Left lung (tissue), 14 donors: ENCODE measurements at places on chromosomes 2 and 18. TPM values are rescaled to one million over a fixed set of nuclear protein-coding genes. Genes with fewer than 3 reads are reported as not detected.

DNA sequence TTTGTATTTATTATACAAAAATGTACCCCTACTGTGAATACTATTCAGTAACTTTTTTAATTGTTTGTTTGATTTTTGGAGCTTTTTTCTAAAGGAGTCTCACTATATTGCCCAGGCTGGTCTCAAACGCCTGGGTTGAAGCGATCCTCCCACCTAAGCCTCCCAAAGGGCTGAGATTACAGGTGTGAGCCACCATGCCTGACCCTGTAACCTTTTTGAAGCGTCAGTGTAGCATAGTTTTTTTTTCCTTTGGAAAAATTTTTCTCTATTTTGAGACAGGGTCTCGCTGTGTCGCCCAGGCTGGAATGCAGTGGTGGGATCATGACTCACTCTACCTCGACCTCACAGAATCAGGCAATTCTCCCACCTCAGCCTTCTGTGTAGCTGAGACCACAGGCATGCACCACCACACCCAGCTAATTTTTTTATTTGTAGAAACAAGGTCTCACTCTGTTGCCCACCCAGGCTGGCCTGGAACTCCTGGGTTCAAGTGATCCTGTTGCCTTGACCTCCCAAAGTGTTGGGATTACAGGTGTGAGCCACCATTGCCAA is 2.0 kb downstream of the GMCL1 start:
- no peak overlapping the region for H3K4me3 ChIP-seq
- peaks cover 29% of the 10 kb centered on the region for H3K4me1 ChIP-seq
- DNase-seq: no peak
- H3K27me3 ChIP-seq: no peaks in the 10 kb centered on the region
- H3K36me3 ChIP-seq: no peaks in the 10 kb centered on the region

DNA sequence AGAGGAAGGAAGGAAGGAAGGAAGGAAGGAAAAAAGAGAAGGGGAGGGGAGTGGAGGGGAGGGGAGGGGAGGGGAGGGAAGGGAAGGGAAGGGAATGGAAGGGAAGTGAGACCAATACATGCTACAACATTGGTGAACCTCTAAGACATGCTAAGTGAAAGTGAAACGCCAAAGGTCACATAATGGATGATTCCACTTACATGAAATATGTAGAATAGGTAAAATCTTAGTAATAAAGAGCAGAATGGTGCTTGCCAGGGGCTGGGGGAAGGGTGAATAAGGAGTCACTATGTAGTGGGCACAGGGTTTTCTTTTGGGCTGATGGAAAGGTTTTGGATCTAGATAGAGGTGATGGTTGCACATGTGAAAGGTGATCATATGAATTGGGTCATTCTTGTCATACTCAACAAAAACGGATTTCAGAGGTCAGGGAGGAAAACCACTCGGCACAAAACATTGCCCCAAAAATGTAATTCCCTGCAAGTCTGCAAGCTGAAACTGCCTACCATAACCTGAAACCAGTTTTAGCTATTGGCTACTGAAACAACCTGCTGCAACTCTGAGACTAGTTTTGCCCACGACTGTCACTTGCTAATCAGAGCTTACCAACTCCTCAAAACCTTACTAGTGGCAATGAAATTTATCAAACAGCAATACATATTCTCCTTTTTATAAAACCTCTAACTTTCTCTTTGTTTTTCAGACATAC is 59.2 kb downstream of the CCDC141 start:
- no peak overlapping the region for H3K27ac ChIP-seq
- no peak overlapping the region for H3K4me3 ChIP-seq
- no peaks in the 10 kb centered on the region for H3K4me1 ChIP-seq
- no peaks in the 10 kb centered on the region for H3K36me3 ChIP-seq
- no peak for DNase-seq

DNA sequence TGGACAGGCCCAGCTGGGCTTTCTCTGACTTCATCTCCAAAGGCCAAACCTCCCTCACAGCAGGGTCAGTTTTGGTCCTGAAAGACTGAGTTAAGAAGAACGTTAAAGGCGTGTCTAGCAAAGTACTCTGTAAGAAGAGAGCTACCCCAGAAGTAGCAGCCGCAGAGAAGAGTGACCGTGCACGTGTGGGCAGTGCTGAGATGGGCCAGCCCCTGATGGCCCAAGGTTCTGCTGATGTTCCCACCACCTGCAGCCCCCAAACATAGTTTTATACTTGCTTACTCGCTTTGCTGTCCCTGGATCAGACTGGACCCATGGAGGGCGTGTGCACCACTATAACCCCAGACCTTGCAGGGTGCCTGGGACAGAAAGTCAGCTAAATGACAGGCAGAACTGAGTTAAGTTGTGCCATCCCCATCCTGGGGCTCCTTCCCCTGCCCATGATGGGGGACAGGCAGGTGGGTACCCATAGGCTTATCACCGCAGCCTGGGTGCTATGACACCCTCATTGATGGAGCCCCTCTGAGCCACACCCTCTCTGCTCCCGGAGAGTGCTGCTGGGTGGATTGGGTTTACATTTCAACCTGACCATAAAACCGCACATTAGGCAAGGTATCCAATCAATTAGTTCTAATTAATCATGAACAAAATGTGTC is 367.3 kb upstream of the HS6ST1 start:
- no peak for DNase-seq
- H3K36me3 ChIP-seq: no peaks in the 10 kb centered on the region
- H3K27ac ChIP-seq: no peak overlapping the region
- H3K27me3 ChIP-seq: no peaks in the 10 kb centered on the region
- peaks cover 4% of the 10 kb centered on the region for H3K4me1 ChIP-seq
- no peak overlapping the region for H3K4me3 ChIP-seq

DNA sequence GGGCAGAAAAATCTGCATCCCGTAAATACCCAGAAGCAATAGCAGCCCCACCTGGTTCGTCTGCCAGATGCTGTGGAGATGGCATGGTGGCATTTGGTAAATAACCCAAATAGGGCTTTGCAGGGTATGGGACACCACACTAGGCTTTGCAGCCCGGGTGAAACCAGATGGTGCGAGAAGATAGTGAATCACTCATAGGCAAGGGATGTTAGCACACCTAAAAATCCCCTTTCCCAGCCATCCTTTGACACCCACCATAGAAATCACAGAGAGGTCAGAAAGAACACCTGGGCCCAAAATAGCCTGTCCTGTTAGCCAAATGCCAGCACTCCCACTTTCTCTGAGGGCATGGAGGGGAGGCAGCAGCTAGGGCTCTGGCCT is 47.6 kb downstream of the BCL11A start:
- H3K27ac ChIP-seq: no peak overlapping the region
- H3K4me3 ChIP-seq: no peak overlapping the region
- no peak for DNase-seq
- H3K27me3 ChIP-seq: peaks cover 7% of the 10 kb centered on the region
- peaks cover 9% of the 10 kb centered on the region for H3K4me1 ChIP-seq

DNA sequence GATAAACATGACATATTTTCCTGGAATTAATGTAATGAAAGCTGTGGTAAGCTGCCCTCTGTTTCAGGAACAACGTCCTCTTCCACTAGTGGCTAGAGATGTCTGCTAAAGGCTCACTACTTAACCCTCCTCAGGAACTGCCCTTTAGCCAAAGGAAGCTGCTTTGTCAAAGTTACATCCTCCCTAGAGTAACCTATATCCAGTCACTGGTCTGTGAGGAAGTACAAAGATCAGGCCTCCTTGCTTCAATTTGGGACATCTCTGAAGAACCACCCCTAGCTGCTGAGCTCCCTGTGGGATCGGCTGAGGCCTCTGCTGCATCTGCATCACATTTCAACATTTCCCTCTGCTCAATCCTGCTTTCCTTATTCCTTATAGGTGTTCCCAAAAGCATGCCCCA is 107.8 kb downstream of the PRELID3A start:
- no peaks in the 10 kb centered on the region for H3K4me1 ChIP-seq
- no peak overlapping the region for H3K27ac ChIP-seq
- H3K36me3 ChIP-seq: peaks cover 15% of the 10 kb centered on the region
- H3K4me3 ChIP-seq: no peak overlapping the region
- H3K27me3 ChIP-seq: no peaks in the 10 kb centered on the region

- no peaks in the 10 kb centered on the region for H3K27me3 ChIP-seq
- no peak overlapping the region for H3K27ac ChIP-seq
- DNase-seq: no peak
- no peak overlapping the region for H3K4me3 ChIP-seq
Measured at GRCh38 chr2:15810477-15811150, 129.7 kb upstream of the MYCN start.

DNA sequence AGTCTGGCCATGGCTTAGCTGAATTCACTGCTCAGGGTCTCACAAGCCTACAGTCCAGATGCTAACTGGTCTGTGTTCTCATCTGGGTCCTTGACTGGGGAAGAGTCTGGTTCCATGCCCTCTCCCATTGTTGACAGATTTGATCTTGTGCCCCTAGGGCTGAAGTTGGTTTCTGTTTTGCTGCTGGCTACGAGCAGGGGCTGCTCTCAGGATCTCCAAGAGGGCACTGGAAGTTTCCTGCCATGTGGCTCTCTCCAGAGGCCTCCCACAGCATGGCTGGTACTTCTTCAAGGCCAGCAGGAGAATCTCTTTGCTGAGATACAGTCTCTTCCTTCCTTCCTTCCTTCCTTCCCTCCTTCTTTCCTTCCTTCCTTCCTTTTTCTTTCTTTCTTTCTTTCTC is 78.1 kb downstream of the SPP2 start:
- H3K4me1 ChIP-seq: no peaks in the 10 kb centered on the region
- DNase-seq: no peak
- H3K4me3 ChIP-seq: no peak overlapping the region
- no peaks in the 10 kb centered on the region for H3K27me3 ChIP-seq

GRCh38 chr2:241368643-241369042 is 12.6 kb downstream of the FARP2 start:
- no peaks in the 10 kb centered on the region for H3K36me3 ChIP-seq
- H3K4me1 ChIP-seq: peaks cover 4% of the 10 kb centered on the region
- H3K27me3 ChIP-seq: no peaks in the 10 kb centered on the region
- DNase-seq: no peak
- no peak overlapping the region for H3K4me3 ChIP-seq

DNA sequence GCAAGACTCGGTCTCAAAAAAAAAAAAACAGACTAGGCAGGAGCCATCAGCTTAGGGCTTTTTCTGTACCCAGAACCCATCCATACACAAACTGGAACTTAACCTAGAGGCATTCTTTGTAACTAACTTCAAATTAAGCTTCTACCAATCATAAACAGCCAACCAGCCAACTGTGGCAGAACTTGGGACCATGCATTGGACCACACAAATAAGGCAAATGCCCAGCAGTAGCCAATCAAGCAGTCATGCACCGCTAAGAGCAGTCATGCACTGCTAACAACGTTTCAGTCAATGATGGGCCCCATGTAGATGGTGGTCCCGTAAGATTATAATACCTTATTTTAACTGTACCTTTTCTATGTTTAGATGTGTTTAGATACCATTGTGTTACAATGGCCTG is 22.7 kb downstream of the TUBB6 start:
- no peak for DNase-seq
- no peaks in the 10 kb centered on the region for H3K4me1 ChIP-seq
- no peaks in the 10 kb centered on the region for H3K27me3 ChIP-seq
- no peak overlapping the region for H3K27ac ChIP-seq

DNA sequence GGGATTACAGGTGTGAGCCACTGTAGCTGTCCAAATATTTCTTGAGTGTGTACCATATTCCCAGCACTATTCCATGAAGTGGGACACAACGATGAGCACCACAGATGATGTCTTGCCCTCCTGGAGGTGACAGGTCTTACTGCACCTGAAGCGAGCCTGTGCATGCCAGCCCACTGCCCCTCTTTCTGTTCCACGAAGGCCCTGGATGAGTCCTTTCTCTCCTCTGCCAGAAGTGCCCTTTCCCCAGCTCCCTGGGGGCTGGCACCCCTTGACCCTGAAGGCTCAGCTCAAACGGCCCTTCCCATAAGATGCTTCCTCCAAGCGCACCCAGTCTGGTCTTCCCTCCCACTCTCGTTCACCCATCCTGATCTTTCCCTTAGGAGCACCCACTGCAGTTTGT is 5.5 kb downstream of the ATP6V1B1 start:
- no peak overlapping the region for H3K27ac ChIP-seq
- H3K27me3 ChIP-seq: peaks cover 20% of the 10 kb centered on the region
- no peaks in the 10 kb centered on the region for H3K4me1 ChIP-seq

GRCh38 chr2:205914213-205915129 is 171.5 kb downstream of the INO80D start:
- H3K36me3 ChIP-seq: no peaks in the 10 kb centered on the region
- H3K4me1 ChIP-seq: no peaks in the 10 kb centered on the region
- H3K27ac ChIP-seq: no peak overlapping the region
- no peaks in the 10 kb centered on the region for H3K27me3 ChIP-seq
- DNase-seq: no peak

- no peaks in the 10 kb centered on the region for H3K27me3 ChIP-seq
- no peaks in the 10 kb centered on the region for H3K4me1 ChIP-seq
- no peak overlapping the region for H3K27ac ChIP-seq
- no peak for DNase-seq
Measured at GRCh38 chr2:126616606-126617069, 39.3 kb upstream of the GYPC start.

The OR6B2 gene
- not detected for total RNA-seq

The DAPL1 gene
- total RNA-seq: not detected

The GKN1 gene
- not detected for total RNA-seq

The LOXHD1 gene
- 0.76 TPM for total RNA-seq

The SPP2 gene
- total RNA-seq: not detected
